Activated T-cell treated with anti-CD3 and anti-CD28 coated beads, Interleukin-2, amount 50 U/mL, for 72 hours (primary cell): ENCODE measurements at places on chromosomes 7 and 10. TPM values are rescaled to one million over a fixed set of nuclear protein-coding genes. Genes with fewer than 3 reads are reported as not detected.

The KCP gene
- total RNA-seq: not detected

The TMEM176B gene
- total RNA-seq: not detected

The DDC gene
- not detected for total RNA-seq

The DLX6 gene
- total RNA-seq: not detected

The SFMBT2 gene
- total RNA-seq: 28.2 TPM

The GLCCI1 gene
- total RNA-seq: 26.1 TPM

The AGR2 gene
- not detected for total RNA-seq

The MYPN gene
- total RNA-seq: not detected

The ALOX5 gene
- total RNA-seq: 1.5 TPM

The NACAD gene
- total RNA-seq: 0.36 TPM

The AHR gene
- total RNA-seq: 36.4 TPM

The STRIP2 gene
- 73.5 TPM for total RNA-seq

DNA sequence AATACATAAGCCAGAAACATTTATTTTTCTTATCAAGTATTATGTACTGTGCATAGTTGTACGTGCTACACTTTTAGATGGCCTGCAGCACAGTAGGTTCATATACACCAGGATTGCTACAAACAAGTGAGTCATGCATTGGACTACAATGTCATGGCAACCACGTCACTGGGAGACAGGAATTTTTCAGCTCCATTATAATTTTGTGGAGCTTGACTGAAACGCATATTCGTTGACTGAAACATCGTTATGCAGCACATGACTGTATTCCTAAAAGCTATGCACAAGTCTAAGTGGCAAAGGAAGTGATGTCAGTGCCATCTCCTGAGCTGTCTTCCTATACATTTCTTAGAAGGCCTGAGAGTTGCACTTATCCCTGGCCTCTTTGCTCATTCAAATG is 871.8 kb downstream of the IPMK start:
- no peak overlapping the region for H3K4me3 ChIP-seq
- H3K27ac ChIP-seq: no peak overlapping the region
- H3K36me3 ChIP-seq: no peaks in the 10 kb centered on the region
- H3K27me3 ChIP-seq: no peaks in the 10 kb centered on the region
- no peaks in the 10 kb centered on the region for H3K4me1 ChIP-seq

- H3K36me3 ChIP-seq: no peaks in the 10 kb centered on the region
- H3K27ac ChIP-seq: no peak overlapping the region
- DNase-seq: no peak
- H3K4me1 ChIP-seq: no peaks in the 10 kb centered on the region
- H3K4me3 ChIP-seq: no peak overlapping the region
- no peaks in the 10 kb centered on the region for H3K27me3 ChIP-seq
Measured at GRCh38 chr10:126094537-126094936, 198.2 kb downstream of the FANK1 start.

DNA sequence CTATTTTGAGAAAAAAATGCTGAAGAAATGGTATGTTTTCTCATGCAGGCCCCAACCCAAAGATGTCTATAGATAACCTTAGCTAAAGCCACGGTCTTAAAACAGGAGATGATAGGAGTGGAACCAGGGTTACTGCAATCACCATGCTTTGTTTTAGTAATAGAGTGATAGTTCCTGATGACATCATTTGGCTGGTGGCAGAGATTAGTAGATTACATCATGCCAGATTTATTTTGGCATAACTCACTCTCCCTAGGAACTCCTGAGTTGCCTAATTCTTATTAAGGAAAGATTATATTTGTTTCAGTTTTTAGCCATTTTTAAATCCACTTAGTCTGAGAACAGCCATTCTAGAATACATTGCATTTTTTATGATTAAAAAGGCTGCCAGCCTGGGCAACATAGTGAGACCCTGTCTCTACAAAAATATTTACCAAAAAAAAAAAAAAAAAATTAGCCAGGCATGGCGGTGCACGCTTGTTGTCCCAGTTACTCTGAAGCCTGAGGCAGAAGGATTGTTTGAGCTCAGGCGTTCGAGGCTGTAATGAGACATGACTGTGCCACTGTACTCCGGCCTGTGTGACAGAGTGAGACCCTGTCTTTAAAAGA is 17.8 kb downstream of the ENO4 start:
- DNase-seq: no peak
- H3K27me3 ChIP-seq: no peaks in the 10 kb centered on the region
- no peak overlapping the region for H3K4me3 ChIP-seq

DNA sequence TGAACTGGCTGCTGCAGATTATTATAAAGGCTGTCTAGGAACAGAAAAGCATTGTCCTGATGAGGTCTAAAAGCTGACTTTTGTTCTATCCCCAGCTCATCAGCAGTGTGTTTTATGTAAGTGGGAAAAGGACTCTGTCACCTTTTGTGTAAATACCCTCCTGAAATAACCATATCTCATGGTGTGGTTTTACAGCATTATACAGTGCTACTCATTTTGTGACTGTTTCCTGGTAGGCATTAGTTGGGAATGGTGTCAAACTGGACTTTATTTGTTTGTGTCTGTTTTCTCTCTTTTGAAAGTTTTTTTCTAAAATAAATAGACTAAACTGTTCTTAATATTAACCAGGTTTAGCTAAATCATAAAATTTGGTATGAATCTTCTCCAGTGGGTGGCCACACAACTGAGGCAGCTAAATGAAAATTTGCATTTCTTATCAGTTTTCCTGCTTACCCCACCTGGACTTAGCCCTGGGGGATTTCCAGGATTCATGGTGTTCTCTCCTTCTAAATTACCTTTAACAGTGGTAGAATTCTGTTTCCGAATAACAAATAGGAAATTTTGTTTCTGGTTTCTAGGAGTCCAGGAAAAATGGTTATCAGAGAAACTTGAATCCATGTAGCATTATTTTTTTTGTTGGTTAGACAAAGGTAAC is 140.9 kb downstream of the LHFPL3 start:
- no peak for DNase-seq
- peaks cover 6% of the 10 kb centered on the region for H3K27me3 ChIP-seq
- H3K27ac ChIP-seq: no peak overlapping the region
- no peaks in the 10 kb centered on the region for H3K4me1 ChIP-seq

DNA sequence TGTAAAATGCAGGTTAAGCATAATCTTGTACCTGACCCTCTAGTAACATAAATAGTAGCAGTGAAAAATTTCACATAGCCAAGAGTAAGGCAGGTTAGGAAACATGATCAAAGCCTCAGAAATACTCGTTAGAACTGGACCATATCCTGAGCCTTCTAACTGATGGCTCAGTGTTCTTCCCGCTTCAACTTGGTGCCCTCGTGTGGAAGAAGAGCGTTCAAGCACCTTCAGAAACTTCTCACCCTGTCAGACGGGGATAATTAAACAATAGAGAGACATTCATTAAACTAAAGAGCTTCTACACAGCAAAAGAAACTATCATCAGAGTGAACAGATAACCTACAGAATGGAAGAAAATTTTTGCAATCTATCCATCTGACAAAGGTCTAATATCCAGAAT is 124.5 kb downstream of the MYOF start:
- DNase-seq: no peak
- H3K27ac ChIP-seq: no peak overlapping the region
- H3K27me3 ChIP-seq: no peaks in the 10 kb centered on the region
- H3K36me3 ChIP-seq: peaks cover 21% of the 10 kb centered on the region
- peaks cover 11% of the 10 kb centered on the region for H3K4me1 ChIP-seq

DNA sequence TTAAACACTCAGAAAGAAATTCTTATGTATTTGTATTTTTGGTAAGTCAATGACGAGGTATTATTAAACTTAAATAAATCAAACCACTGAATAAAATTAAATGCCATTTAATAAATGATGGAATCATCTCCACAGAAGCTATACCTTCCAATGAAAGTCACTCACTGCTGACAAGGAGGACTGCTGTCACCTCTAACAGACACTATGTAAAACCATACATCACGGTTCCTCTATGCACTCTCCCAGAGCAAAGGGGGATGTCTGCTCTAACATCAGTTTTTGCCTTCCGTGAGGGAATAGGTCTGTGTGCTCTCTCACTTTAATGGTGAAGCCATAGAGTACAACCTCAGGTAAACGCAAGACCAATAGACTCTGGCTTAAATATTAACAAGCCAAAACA is 99.7 kb upstream of the DDC start:
- no peaks in the 10 kb centered on the region for H3K27me3 ChIP-seq
- no peak overlapping the region for H3K27ac ChIP-seq
- no peak for DNase-seq

GRCh38 chr10:104650635-104651331 is 9.7 kb downstream of the SORCS3 start:
- no peaks in the 10 kb centered on the region for H3K4me1 ChIP-seq
- H3K27me3 ChIP-seq: peaks cover 38% of the 10 kb centered on the region
- no peak for DNase-seq
- no peaks in the 10 kb centered on the region for H3K36me3 ChIP-seq
- no peak overlapping the region for H3K27ac ChIP-seq

DNA sequence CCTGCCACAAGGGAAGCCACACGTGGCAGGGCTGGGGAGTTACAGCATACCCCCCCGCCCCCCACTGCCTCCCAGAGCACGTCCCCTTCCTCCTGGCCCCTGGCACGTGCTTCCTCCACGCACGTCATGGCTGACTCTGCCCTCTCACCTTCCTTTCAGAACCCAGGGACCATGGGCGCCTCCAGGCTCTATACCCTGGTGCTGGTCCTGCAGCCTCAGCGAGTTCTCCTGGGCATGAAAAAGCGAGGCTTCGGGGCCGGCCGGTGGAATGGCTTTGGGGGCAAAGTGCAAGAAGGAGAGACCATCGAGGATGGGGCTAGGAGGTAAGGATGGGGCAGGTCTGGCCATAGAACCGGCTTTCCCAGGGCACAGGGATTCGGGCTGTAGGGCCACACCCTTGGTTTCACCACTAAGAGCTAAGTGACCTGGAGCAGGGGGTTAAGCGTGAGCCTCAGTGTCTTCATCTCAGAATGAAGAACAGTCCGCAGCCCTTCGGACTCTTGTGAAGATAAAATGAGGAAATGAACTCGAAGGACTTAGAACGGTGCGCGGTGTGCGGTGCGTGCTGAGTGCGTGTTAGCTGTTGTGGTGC is 2.5 kb downstream of the NUDT1 start:
- H3K27me3 ChIP-seq: no peaks in the 10 kb centered on the region
- H3K27ac ChIP-seq: no peak overlapping the region
- H3K4me1 ChIP-seq: peaks cover 25% of the 10 kb centered on the region
- no peak overlapping the region for H3K4me3 ChIP-seq

DNA sequence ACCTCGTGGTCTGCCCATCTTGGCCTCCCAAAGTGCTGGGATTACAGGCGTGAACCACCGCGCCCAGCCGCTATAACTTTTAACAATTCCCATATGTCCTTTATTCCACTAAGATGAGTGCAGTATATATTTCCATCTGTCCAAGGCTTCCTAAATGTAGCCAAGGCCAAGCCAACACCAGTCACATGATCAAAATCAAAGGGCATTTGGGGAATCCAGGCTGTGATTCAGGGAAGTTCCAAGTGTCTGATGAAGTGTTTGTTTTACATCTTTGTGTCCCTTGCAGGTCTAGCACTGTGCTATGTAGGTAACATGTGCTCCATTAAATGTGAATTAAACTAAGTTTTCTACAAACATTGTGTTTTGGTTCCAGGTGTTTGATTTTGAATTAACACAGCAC is 20.8 kb downstream of the AKR1E2 start:
- H3K27ac ChIP-seq: no peak overlapping the region
- H3K4me1 ChIP-seq: peaks cover 24% of the 10 kb centered on the region
- no peaks in the 10 kb centered on the region for H3K36me3 ChIP-seq
- H3K27me3 ChIP-seq: no peaks in the 10 kb centered on the region
- no peak for DNase-seq

DNA sequence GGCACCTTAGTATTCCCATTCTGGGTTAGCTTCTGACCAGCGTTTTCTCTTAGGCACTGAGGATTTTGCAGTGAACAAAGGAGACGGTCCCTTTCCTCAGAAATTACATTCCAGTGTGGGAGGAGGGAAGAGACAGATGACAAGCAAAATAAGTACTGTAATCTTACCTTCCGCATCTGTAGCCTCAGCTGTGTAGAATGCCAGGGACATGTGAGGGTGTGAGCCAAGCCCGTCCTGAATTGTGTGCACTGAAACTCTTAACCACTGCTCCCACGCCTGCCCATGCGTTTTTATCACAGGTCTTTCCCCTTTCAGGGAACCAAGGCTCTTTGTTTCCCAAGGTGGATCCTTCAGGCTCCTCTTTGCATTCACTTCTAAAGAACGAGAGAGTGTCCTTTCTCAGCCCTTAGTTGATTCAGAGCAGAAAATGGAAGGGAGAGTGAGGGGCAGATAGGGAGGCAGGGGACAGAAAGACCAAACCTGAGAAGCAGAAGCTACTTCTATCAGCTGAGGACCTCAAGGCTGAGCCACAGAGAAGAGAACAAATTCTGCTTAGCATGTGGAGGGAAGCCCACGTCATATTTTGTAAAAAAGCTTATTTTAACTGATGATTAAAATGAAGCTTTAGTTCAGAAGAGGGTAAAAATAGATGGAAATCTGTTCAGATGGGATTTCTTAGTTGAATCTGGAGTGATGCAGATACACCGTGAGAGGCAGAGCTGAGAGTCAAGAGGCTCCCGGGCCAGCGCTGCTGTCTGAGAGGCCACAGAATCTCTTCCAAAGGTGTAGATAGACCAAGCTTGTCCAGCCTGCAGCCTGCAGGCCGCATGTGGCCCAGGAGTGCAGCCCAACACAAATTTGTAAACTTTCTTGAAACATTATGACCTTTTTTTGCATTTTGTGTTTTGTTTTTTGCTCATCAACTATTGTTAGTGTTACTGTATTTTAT is 122.5 kb downstream of the CCNY start:
- H3K4me3 ChIP-seq: peak overlapping the region; percentile 7
- DNase-seq: no peak
- H3K27ac ChIP-seq: no peak overlapping the region
- H3K36me3 ChIP-seq: no peaks in the 10 kb centered on the region

GRCh38 chr7:114819616-114820362 is 102.1 kb upstream of the MDFIC start:
- DNase-seq: no peak
- peaks cover 7% of the 10 kb centered on the region for H3K27me3 ChIP-seq
- H3K4me1 ChIP-seq: peaks cover 51% of the 10 kb centered on the region
- H3K27ac ChIP-seq: no peak overlapping the region

GRCh38 chr7:128119036-128119435 is 87.8 kb upstream of the LRRC4 start:
- no peaks in the 10 kb centered on the region for H3K36me3 ChIP-seq
- peaks cover 6% of the 10 kb centered on the region for H3K4me1 ChIP-seq
- no peak overlapping the region for H3K4me3 ChIP-seq
- no peak overlapping the region for H3K27ac ChIP-seq
- no peak for DNase-seq

- no peak overlapping the region for H3K27ac ChIP-seq
- no peak for DNase-seq
- H3K36me3 ChIP-seq: no peaks in the 10 kb centered on the region
- no peak overlapping the region for H3K4me3 ChIP-seq
- no peaks in the 10 kb centered on the region for H3K4me1 ChIP-seq
Measured at GRCh38 chr7:143454091-143454680, 10.9 kb downstream of the TAS2R60 start.

- no peak overlapping the region for H3K4me3 ChIP-seq
- H3K27me3 ChIP-seq: peaks cover 24% of the 10 kb centered on the region
- no peak overlapping the region for H3K27ac ChIP-seq
- H3K4me1 ChIP-seq: peaks cover 22% of the 10 kb centered on the region
- no peaks in the 10 kb centered on the region for H3K36me3 ChIP-seq
- DNase-seq: peak; percentile 15
Measured at GRCh38 chr10:77504873-77505257, 132.7 kb downstream of the KCNMA1 start.
